Left lobe of liver (tissue), 2 donors: ENCODE measurements at places on chromosomes 7 and 10. TPM values are rescaled to one million over a fixed set of nuclear protein-coding genes. Genes with fewer than 3 reads are reported as not detected.

- no peak for DNase-seq
Measured at GRCh38 chr10:12179606-12180170, 16.0 kb downstream of the NUDT5 start.

DNA sequence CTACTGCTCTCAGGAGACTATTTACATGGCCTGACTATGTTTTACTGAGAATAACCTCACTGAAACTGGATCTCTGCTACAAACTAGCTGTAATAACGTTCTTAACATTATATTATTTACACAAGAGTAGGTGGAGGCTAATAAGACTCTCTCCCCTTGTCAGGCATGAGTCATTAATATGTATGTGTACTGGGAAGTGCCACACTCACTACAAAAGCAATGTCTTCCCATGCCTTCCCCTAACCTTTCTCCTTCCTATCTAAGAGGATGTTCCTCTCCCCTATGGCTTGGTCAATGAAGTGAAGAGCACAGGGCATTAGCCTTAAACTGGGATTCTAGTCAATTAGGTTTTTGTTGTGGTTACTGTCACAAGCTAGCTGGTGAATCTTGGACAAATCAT lies 147.9 kb downstream of the DGKB start:
- no peak for DNase-seq

DNA sequence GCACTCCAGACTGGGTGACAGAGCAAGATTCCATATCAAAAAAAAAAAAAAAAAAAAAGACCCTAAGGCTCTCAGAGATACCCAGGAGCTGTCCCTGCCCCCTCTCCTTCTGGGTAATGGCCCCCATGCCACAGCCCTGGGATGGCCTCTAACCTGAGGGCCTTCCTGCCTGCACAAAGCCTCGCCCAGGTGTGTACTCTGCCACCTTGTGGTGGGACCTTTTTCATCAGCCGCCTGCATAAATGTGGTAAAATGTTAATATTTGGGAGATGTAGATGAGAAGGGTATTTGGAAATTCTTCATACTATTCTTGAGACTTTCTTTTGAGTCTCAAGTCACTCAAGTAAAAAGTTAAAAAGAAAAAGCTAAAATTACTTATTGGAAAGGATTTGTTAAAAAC lies 46.3 kb upstream of the RNF216 start:
- no peak for DNase-seq

DNA sequence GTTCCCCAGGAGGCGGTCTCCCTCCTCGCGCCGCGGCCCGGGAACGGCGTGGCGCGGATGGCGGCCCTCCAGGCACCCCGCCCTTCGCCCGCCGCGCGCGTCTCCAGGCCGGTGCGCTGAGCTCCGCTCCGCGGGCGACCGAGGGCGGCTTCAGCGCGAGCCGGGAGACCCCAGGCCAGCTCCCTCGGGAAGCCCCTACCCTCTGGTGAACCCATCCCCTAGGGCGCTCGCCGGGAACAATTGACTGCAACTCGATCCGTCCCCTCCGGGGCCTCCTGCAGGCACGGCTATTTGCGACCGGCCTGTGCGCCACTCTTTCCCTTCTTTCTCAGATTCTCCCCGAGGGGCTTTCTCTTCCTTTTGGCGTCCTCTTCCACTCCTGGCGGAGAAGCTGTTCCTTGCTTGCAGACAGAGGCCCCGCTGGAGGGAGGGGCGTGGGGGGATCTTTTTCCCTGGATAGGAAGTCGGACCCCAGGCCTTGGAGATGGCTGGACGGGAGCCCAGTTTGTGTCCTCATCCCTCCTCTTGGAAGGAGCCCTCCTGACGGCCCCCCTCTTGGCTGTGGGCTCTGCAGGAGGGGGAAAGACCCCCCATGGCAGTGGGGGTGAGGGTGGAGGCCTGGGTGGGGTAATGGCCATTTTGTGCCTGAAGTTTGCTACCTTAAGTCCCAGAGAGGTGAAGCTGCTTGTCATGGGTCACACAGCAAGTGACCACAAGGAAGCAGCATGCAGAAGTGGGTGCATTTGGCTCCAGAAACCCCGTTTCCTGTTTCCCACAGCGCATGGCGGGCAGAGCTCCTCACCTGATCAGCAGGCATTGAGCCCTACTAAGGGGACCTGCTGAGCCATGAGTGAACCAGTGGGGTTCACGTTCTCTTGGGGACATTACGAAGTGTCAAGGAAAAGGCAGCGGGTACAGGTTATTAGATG lies 171.2 kb upstream of the TNRC18 start:
- DNase-seq, result no peak

- DNase-seq, result no peak
Measured at GRCh38 chr10:11975795-11976194, 66.8 kb downstream of the UPF2 start.

GRCh38 chr7:137324796-137325696 lies 18.5 kb downstream of the PTN start:
- DNase-seq, result no peak

- DNase-seq, result no peak
Measured at GRCh38 chr10:6583447-6583846, 3.4 kb upstream of the PRKCQ start.

DNA sequence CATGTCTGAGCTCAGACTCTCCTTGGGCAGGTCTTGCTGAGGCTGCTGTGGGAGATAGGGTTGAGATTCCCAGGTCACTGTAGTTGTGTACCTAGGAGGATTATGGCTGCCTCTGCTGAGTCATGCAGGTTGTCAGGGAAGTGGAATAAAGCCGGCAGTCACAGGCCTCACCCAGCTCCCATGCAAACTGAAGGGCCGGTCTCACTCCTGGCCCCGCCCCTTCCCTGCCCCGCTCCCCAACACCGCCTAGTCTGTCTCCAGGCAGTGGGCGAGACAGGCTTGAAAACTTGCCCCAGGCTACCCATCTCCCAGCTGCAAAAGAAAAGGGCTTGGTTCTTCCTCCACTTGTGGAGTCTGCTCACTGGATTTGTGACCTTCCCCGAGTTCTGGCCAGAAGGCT lies 41.6 kb upstream of the SDHAF3 start:
- no peak for DNase-seq

- no peak for DNase-seq
Measured at GRCh38 chr10:71443676-71444075, 47.0 kb downstream of the CDH23 start.

DNA sequence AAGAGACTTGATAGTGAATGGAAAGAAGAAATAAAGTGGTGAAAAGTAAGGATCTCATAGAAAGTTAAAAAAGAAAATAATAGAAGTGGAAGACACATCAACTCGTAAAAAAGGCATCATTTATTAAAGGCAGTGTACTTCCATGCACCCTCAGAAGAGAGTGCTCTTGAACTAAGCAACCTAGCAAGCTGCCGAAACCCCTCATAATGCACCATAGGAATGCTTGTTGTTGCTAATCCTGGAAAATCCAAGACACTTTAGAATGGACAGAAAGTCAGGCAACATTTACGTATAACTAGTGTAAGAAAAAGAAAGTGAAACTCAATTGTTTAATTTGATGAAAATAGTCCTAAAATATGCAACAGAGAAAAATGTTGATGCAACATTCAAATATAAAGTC lies 12.8 kb downstream of the TFPI2 start:
- DNase-seq, result no peak

DNA sequence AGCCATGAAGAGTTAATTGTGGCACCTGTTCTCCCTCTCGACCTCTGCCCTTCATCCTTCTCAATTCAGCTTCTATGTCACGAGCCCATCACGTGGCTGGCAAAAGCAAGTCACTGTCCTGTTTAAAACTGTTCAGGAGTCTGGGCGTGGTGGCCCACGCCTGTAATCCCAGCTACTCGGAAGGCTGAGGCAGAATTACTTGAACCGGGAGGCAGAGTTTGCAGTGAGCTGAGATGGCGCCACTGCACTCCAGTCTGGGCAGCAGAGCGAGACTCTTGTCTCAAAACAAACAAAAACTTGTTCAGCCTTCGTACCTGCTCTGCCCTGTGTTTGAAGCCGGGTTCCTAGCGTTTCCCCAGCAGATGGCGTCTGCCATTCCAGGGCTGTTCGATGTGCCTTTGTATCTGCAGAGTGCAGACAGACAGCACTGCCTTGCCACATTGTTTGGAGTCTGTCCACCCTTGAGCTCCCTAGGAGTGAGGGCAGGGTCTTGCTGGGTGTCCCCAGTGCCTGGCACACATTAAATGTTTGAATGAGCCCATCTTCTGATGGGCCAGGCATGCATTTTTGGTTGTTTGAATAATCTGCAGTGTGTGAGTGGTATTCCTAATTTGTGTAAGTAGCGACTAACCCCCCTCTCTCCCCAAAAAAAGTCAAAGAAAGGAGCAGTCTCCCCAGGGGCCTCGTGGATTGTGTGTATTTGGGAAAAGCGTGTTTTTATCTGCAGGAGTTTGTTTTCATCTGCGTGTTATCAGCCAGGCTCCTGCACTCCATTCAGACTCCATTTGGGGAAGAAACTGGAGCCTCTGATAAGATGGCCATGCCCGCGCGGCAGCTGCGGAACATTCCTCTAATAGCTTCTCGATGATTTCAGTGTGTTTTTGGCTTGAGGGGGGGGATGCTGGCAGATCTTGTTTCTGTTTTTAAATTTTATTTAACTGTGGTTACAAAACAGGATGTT lies 61.2 kb downstream of the DNAJB6 start:
- DNase-seq, result no peak

GRCh38 chr10:31808258-31809218 lies 120.1 kb downstream of the ARHGAP12 start:
- no peak for DNase-seq

GRCh38 chr7:147062897-147063296 lies 946.3 kb downstream of the CNTNAP2 start:
- DNase-seq, result no peak

GRCh38 chr7:79820387-79820786 lies 314.2 kb upstream of the GNAI1 start:
- no peak for DNase-seq

C7orf33 gene
- total RNA-seq, result not detected

C10orf53 gene
- not detected for total RNA-seq

HMX2 gene
- total RNA-seq, result not detected
